NCI-H2029 treated with DMSO at 0.1 percent for 48 hours (cell line): ENCODE measurements at places on chromosomes 12 and 14.

DNA sequence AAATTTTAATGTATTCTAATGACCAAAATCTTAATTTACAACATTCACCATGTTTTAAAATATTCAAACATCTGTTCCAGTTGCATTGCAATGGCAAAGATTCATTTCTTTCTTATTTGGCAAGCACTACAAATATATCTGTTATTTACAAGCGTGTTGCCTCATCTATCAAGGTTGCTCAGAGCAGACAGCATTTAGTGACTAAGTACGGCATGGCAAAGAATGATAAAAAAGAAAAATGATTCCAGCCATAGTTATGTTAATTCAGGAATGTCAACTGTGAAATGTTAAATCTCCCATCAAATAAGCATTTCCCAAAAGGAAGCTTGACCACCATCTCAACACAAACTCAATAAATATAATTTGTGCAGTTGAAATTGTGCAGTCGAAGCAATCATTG, 312.1 kb downstream of the SEC23A start:
- DNase-seq: no peak

DNA sequence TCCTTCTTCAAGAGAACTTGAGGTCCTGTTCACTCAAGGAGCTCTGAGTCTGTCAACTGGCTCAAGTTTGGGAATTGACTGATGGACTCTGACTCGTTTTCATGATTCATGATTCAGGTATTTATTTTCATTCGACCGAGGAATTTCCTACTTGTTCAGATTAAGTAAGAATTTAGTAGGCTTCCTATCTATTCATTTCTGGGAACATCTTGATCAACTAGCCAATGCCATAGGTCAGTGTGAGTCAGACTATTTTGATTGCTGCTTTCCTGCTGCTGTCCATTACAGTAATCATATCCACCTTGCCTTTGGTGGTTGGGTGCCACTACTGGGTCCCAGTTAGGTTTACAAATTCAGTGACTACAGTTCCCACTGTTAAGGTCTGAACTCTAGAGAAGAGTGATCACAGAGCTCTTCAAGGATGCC, 6.1 kb downstream of the FAM186A start:
- no peak for DNase-seq

DNA sequence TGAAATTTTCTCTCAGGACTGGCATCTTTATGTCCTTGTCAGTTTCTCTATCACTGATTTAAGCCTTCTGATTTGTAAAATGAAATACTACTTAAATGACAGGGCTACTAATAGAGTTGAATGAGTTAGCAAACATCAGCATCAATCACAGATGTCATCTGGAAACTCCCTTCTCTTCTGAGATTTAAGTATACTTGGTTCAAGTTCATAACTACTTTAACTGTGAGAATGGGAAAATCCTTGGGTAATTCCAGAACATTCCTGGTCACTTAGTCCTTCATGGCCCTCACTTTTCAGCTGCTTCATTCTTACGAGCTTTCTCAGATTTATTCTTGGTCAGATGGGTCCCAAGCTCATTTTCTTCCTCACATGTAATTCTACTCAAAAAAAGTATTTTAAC, 1655.3 kb upstream of the FLRT2 start:
- no peak for DNase-seq

DNA sequence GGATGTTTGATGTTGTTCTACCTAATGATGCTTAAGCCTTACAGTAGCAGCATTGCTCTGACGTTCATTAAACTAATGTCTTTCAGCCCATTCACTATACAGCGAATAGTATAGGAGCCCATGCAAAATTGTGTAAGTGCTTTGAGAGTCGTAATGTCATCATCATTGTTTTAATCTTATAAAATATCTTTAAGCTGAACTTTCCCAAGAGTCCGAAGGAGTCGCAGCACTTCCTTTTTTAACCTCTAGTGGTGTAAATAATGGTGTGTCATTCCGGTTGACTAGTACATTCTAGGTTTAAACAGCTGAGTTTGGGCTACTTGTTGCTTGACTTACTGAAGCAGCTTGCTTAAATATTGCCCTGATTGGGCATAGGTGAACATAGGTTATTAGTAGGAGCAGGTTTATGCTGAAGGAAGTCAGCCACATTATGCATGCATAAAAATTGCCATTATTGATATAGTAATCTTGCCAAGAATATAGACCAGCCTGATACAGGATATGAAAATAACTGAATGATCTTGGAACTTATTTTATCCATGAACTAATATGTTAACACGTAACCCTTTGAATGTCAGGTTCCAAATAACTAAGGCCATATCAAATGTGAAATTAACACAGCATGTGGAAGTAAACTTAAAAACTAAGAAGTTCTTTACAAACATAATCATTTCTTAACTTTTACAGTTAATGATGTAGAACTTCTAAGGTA, 2.6 kb downstream of the WNK1 start:
- DNase-seq: no peak

GRCh38 chr14:94044476-94045091, 18.4 kb downstream of the OTUB2 start:
- DNase-seq: no peak

DNA sequence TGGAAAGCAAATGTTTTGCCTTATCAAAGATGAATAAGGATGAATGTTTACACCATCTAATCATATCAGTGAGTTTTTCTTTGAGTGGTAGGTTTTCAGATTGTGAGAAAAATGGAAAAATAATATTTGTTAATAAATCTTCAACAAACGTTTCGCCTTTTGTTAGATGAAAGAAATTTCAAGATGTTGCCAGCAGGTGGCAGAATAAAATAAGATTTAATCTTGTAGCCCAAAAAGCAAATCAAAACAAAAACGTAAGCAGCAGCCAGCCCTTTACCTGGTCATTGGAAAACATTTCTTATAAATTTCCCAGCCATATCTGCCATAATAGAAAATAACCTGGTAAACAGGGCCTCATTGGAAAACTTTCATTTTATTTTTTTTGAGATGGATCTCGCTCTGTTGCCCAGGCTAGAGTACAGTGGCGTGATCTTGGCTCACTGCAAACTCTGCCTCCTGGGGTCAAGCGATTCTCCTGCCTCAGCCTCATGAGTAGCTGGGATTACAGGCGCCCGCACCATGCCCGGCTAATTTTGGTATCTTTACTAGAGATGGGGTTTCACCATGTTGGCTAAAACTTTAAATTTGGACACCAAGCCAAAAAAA, 15.4 kb upstream of the TMEM120B start:
- peak; percentile 37 for DNase-seq

GRCh38 chr14:62123961-62124360, 361.7 kb downstream of the SNAPC1 start:
- DNase-seq: no peak

- no peak for DNase-seq
Observed at GRCh38 chr12:92030618-92031017, 115.0 kb downstream of the BTG1 start.

DNA sequence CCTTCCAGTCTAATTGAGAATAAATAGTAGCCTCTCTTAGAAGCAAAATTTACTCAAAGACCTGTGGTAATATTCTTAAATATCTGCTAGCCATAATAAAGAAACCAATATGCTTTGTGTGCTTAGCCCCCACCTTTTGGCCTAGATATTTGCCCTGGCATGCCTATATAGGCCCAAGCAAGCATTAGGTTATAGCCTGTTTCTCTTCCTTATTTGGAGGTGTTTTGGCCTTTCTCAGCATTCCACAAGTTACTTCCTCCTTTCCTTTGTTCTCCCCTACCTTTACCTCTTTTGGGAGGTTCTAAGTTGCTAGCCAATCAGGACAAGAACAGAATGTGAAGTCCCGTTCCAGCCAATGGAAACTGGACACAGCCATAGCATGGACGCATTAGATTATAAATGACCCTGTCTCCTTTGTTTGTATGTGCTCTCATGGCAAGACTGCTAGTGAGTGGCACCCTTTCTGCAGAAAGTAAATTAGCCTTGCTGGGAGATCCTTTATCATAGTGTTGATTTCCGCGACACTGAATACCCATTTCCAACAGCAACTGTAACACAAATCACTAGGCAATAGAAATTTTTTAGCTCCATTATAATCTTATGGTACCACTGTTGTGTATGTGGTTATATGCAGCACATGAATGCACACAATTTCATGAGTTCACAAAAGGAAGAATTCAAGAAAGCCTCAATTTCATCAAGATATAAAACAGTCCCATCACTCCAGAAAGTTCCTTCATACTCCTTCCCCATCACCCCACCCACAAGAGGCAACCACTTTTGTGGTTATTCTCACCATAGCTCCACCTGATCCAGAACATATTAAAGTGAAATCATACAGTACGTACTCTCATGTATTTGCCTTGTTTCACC, 37.6 kb downstream of the CEP83 start:
- DNase-seq: no peak

- no peak for DNase-seq
Observed at GRCh38 chr12:100391856-100392255, 35.0 kb downstream of the SLC17A8 start.

DNA sequence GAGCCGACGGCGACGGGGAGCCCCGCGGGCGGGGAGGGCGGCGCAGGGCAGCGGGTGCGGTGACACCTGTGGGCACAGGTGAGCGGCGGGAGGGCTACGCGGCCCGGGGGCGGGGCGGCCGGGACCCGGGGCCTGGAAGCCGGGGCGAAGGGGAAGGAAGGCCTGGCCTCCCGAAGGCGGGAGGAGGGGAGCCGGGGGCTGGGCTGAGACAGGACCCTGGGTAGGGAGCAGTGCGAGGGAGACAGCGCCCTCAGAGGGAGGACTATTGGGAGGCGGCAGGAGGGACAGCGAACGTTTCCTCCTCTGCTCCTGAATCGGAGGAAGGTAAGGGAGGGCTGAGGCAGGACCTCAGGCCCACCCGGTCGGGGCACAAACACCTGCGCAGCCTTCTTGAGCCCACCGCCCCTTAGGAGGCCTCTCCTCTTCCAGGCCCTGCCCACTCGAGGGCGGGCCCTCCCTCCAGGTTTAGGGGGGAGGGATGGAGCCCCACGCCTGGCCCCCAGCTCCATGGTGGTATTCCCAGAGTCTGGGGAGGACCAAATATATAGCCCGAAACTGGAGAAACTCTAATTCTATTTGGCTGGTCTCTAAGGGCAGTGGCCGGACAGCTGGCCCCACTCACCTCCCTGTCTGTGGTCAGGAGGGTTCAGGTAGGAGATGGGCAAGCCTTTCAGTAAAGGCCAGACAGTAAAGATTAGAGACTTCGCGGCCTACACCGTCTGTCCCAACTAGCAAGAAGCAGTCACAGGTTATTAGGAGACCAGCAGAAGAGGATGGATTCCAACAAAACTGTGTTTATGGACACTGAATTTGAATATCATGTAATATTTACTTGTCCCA, 509 bp downstream of the PLEKHG6 start:
- DNase-seq: no peak

DNA sequence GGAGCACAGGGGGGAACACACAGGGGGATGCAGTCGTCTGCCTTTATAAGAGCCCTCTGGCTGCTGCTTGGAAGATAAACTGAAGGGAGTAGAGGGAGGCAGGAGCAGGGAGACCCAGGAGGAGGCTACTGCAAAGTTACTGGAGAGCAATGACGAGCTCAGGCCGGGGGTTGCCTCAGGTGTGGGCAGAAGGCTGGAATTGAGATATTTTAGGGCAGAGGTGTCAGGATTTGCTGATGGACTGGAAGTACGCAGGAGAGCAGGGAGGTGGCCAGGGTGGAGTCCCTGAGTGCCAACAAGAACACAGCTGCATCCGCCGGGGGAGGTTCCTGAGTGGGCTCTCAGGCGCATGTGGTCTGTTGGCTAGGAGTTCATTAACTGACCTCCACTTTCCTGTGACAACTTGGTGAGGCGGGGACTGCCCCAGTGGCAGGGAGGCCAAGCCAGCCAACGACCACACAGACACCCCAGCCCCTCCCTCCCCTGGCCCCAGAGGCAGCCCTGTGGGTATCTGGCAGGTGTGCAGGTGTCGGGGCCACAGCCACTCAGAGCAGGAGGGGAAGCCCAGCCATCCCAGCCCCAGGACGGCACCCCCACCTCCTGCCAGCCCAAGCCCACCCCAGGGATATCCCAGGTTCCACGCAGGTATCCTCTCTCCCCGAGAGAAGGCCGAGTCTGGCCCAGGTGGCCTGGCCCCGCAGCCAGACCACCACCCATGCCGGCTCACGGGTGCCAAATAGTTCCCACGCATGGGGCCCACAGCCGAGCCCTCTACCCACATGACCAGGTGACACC, 85.4 kb downstream of the NCOR2 start:
- no peak for DNase-seq

GRCh38 chr14:71550367-71550766, 381.9 kb upstream of the RGS6 start:
- DNase-seq: no peak

DNA sequence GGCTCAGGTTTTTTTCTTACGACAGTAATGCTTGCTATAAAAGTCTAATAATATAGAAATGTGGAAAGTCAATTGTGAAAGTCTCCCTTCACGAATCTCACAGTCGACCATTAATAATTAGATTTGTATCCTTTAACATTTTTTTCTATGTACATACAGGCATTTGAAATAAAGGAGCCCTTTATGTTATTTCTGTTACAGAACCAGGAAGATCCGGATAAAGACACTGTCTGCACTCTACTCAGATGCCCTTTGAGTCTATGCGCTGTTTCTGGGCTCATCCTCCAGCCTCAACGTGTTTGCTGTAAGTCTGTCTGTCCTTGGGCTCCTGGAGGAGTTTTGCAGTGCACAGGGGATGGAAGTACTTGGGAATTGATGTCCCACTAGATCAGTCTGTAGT, 212.2 kb upstream of the ATP2B1 start:
- no peak for DNase-seq

DNA sequence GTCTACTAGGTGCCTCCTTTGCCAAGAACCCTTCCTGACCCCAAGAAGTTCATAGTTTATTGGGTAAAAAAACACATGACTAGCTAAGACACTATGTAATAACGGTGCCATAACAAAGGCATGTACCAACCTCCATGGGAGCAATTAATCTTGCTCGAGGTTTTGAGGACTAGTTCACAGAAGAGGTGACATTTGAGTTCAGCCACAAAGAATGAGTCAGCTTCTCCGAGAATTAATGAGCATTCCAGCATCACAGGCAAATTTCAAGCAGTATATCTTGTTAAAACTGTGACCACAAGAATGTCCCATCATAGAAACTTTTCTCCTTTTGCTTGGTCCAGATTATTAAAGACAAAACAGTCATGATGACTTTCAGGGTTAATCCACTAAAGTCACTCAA, 113.0 kb upstream of the RAP1B start:
- DNase-seq: no peak

DNA sequence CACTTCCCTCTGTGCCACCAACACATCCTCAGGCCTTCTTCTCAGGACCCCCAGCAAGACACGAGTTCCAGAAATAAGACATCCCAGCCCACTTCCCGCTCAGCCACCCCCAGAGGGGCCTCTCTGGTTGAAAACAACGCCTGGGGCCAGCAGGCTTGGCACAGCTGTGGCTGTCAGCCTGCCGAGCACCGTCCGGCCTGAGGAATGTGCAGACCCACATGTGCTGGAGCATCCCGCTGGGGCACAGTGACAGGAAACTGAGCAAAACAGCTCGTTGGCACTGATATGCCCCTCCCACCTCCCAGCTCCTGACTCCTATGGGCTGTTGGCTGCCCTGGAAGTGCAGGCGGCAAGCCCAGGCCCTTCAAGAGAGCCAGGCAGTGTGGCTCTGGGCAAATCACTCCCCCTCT, 1.4 kb downstream of the SYNE3 start:
- DNase-seq: no peak

DNA sequence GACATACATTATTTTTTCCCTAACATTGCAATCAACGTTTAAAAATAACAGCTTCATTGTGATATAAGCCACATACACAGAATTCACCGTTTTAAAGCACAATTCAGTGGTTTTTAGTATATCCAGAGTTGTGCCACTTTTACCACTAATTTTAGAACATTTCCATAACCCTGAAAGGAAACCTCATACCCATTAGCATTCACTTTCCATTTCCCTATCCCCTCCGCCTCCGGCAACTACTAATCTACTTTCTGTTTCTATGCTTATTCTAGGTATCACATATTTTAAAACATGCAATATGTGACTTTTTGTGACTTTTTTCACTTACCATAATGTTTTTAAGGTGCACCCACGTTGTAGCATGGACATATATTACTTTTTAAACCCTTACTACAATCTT, 55.6 kb upstream of the ISM2 start:
- DNase-seq: no peak
